Activated naive CD4-positive, alpha-beta T cell treated with Interleukin-2 at 50 U/mL for 16 hours (primary cell): ENCODE measurements at places on chromosomes 3 and 15.

DNA sequence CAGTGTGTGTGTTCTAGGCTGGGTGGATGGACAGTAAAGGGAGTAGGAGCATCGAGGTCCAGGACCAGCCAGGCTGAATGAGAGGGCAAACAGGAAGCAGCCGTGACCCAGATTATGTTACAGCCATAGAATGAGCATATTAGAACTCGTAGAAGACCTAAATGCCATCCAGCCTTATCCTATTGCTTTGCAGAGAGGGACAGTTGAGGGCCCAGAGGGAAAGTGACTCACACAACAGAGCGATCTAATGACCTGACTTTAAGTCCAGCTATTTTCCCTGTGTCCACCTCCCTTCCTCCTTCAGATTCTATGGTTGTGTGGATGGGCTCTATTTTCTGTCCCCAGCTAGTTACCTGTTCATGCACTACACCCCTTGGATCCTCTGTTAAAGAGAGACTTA is 634.1 kb upstream of the TBL1XR1 start:
- no peak for DNase-seq

DNA sequence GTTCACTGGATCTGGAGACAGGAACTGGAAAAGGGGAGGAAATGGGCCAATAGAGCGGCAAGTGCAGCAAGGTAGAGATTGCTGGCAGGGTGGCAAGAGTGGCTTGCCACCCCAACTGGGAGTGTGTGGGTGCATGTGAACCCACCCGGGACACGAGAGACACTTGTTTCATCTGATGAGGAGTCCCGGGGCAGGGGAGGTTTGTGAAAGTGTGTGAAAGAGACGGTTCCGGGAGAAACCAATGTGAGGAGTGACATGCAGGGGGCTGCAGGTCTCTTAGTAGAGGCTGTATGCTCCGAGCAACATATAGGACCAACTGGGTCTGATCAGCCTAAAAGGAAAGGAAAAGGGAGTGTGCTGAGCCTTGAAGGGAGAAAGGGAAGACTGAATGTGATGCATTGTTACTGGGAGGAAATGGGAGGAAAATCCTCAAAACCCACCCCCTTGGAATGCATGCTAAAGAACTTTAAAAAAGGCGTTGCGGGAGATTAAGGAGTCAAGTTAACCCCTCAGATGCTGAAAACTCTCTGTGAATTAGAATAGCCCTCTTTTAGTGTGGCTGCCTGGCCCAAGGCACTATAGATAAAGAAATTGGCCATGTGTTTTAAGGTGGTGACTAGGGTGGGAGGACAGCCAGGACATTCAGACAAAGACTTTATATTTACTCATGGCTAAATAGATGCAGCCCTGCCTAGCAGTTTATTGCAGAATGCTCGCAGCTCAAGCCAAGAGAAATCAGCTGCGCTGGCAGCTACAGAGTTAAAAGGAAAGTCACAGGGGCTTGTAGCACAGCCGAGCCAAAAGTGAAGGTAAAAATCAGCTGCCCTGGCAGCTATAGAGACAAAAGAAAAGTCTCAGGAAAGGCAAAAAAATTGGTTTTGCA is 9.1 kb upstream of the SLC9C1 start:
- DNase-seq = no peak

DNA sequence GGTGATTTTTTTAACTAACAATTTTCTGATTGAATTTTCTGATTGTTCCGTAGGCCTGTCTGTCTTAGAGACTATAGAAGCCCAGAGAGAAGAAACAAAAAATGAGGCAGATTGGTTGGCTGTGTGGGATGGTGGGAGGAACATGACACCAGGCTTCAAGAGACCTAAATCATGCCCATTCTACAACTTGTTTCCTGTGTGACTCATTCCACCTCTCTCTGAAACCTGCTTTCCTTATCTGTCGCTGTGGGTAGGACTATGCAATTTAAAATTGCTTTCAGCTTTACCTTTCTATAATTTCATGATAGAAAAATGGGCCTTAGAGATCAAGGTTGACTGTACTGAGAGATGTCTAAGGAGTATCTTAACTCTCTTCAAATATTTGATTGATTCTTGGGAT is 44.5 kb downstream of the OXNAD1 start:
- peak; percentile 63 for DNase-seq

- DNase-seq = no peak
Measured at GRCh38 chr3:77038930-77039605, 831 bp upstream of the ROBO2 start.

DNA sequence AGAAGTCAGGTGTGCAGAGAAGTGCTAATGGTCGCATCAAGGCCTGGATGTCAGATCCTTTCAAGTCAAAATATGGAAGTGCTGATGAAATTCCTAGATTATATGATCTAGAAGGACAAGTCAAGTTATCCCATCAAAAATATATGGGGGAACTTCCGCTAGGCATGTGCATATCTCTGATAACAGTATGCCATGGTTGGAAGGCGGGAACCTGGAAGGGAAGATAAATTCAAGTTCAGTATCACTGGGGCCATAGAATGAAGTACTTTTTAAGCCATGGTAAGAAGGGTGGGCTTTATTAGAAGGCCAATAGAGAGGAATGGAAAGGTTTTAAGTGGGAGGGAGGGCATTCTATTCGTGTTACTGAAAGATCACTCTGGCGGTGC is 38.3 kb downstream of the MITF start:
- no peak for DNase-seq

DNA sequence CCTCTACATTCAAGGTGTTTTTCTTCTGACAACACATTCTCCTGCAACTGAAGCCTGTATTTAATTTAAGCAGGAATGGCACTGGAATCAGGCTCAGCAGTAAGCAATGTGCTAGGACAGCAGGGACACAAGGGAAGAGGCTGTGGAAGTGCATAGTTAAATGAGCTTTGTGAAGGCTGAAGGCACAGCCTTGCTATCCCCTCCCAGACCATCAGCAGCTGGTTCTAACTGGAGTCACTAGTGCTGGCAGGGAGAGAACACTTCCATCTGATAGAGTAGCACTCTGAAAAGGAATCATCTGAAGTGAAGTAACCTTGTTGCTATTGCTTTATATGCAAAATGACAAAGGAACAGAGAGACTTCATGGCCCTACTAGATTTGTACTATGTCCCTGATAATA is 14.7 kb downstream of the UQCC5 start:
- no peak for DNase-seq

DNA sequence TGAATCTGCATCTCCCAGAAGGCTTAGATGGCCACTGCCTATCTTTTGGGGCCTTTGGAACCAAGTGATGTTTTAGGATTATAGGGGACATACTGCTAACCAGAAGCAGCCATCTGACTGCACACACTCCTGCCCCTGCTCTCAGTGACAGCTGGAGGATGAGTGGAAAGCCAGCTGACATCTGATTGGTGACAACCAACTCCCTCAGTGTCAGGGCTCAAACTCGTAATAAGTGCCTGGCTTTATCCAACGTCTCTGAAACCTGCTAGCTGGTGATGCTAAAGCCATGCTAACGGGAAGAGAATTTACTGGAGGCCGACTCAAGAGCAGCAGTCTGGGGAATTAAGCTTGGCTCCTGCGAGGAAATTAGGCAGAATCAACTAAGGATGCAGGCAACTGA is 35.1 kb downstream of the KY start:
- no peak for DNase-seq

- no peak for DNase-seq
Measured at GRCh38 chr3:128052595-128053351, 536 bp downstream of the SEC61A1 start.

GRCh38 chr3:9666704-9667445 is 17.6 kb downstream of the MTMR14 start:
- no peak for DNase-seq

- DNase-seq = no peak
Measured at GRCh38 chr3:193347521-193348501, 30.7 kb downstream of the ATP13A5 start.

DNA sequence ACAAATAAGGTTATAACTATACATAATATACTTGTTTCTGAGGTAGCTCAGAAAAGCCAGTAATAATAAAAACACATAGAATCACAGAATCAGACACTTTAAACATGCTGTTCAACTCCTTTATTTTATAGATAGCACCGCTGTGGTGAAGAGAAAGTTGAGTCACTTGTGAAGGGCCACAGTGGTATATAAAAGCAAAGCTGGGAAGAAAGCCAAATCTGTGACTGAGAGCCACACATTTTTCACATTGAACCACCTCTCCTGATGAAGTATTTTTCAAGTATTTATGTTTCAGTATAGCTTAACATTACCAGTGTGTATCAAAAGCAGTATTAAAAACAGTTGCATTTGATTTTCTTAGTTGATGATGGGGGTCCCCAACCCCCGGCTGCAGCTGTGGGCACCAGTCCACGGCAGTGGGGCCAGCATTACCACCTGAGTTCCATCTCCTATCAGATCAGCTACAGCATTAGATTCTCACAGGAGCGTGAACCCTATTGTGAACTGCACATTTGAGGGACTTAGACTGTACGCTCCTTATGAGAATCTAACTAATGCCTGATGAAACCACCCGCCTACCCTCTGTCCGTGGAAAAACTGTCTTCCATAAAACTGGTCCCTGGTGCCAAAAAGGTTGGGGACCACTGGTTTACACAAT is 46.2 kb downstream of the TBL1XR1 start:
- no peak for DNase-seq

- DNase-seq = no peak
Measured at GRCh38 chr3:159234306-159234705, 432.5 kb downstream of the MFSD1 start.

- DNase-seq = no peak
Measured at GRCh38 chr15:95656595-95656994, 673.9 kb upstream of the NR2F2 start.

DNA sequence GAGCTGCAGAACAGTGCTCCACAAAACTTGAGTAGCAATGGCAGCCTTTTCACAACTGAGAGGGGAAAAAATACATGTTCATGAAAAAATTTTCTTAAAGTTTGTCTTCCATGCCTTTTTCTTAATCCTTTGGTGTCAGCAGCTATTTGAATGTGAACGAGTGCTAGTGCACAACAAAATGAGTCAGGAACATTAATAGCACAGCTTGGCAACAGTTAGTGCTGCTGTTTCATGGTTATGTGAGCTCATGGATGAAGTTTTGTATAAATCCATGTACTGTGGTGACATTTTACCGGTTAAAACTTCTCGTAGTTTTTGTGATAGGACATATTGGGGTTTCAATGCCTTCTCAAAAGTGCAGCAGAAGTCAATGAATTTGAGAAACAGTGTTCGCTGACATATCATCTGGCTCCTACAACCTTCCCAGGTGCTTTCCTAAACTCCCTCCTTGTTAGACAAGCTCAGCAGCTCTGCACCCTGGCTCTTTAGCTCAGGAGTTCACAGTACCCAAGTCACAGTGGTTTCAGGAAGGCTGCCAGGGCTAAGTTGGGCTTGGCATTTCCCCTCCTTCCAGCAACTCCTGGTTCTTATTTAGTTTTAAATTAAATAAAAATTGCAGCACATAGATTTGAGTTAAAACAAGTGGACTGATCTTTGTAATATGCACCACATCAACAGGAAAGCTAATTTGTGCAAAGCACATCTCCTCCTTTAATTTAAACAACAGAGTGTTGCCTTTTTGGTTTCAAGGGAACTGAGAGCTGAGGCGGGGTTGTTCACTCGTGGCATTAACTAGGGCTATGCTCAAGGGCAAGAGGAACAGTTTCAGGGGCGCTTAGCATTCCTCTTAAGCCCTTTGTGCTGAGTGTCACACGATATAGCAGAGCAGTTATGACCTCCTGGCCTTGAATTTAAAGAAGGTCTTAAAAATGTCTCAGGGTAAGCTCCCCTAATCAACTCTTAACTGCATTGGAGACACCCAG is 362.8 kb downstream of the CHST2 start:
- DNase-seq = no peak

- DNase-seq = no peak
Measured at GRCh38 chr3:195180490-195181112, 90.4 kb downstream of the XXYLT1 start.

DNA sequence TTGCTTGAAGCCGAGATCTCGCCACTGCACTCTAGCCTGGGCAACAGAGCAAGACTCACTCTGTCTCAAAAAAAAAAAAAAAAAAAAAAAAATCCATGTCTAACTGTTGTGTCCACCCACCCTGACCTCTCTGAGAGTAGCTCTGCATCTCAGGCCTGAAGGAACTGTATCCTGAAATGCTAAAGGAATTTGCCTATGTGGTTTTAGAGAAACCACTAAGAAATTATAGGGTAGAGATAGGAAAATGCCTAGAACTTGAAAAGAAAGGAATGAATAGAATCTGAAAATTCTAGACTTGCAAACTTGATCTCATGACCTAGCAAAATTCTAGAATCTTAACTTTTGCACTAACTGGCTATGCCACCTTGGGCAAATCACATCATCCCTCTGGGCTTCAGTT is 217.5 kb upstream of the ROPN1 start:
- no peak for DNase-seq

DNA sequence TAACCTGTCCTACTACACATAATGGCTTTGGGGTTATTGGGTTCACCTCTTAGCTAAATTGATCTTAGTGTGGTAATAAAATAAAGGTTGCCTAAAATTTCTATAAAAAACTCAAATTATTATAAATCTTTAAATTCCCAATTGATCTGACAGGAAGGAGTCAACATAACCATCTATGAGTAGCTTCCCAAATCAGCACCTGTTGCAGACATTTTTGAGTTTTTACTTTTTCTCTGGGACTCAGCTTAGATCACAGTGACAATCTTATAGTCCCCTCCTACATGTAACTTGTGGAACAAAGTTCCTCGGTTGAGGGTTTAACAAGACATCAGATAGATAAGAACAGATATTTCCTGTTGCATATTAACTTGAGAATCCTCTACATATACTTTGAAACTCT is 601.0 kb downstream of the TUSC7 start:
- DNase-seq = no peak

GRCh38 chr3:64390893-64391292 is 165.6 kb upstream of the PRICKLE2 start:
- DNase-seq = no peak

DNA sequence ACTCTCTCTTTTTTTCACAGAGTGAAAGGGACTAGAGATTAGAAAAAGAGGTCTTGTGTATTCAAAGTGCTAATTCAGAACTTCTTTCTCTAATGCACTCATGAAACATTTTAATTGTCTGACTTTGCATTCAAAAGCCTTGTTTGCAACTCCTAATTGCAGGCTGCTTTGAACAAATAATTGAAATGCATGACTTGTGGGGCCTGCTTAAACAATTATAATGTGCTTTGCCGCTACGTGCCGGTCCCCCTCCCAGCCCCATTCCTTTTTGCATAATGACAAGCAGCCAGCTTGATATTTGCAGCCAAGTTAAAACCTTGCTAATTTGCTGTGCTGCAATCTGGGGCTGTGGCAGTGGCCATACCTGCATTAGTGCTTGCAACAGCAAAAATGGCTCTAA is 114.5 kb downstream of the FOXB1 start:
- no peak for DNase-seq

DNA sequence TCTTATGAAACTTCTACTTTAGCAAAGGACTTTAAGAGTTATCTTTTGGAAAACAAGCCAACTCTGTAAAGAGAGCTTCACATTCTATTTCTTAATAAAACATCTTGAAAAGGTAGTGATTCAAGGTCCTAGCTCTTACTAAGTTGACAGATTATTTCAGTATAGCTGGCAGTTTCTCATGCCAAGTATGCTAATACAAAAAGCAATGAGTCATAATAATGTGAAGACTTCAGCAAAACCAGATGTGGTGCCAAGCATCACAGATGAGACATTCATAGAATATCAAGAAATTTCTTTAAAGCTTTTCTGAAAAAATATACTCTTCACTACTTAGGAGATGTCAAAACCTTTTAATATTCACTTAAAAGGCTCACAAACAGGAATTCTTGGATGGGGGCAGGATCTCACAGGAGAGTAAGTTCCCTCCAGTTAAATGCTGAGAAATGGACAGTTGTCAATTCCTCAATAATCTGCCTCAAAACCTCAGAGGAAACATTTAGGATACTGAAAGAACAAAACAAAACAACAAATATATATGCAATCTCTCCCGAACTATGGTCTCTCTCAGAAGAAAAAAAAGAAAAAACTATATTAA is 45.6 kb downstream of the DCBLD2 start:
- no peak for DNase-seq

- no peak for DNase-seq
Measured at GRCh38 chr3:74390121-74390877, 224.2 kb downstream of the CNTN3 start.
